OCI-LY7 (cell line): ENCODE measurements at places on chromosomes 1 and 21. TPM values are rescaled to one million over a fixed set of nuclear protein-coding genes. Genes with fewer than 3 reads are reported as not detected.

DNA sequence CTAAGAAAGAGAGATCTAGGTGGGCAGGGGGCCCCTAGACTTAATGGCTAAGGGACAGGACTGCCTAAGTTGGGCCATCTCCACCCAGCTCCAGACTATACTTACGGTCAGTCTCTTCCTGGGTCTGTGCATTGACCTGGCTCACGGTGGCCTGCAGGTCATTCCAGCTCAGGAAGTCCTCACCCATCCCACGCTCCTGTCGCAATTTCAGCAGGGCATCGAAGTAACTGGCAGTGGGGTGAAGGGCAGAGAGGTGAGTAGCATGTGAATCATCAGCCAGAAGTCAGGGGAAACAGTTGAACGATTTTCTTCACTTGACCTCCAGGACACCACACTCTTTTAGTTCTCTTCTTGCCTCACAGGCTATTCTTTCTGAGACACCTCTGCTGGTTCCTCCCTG, 20.5 kb downstream of the IQGAP3 start:
- DNase-seq = no peak

DNA sequence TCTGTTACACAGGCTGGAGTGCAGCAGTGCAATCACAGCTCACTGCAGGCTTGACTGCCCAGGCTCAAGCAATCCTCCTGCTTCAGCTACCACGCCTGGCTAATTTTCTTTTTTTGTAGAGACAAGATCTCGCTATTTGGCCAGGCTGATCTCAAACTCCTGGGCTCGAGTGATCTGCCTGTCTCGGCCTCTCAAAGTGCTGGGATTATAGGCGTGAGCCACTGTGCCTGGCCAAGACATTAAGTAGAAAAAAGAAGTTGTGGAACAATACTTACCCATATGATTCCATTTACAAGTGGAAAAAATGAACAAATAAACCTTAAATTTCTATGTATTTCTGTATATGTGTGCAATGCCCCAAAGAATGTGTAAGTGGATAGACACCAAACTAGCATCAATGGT, 30.3 kb upstream of the ID3 start:
- DNase-seq = peak; percentile 70

- DNase-seq = no peak
Measured at GRCh38 chr1:67314696-67315095, 7.0 kb downstream of the IL12RB2 start.

Gene SPRR3
- total RNA-seq = not detected in 2 replicates

Gene SRSF11
- total RNA-seq = 245 and 265 TPM in 2 replicates
